Urinary bladder (tissue), 4 donors: ENCODE measurements at places on chromosomes 6 and 20. TPM values are rescaled to one million over a fixed set of nuclear protein-coding genes. Genes with fewer than 3 reads are reported as not detected.

Gene CTCFL
- not detected for polyA plus RNA-seq

Gene CCM2L
- 9.3 TPM for polyA plus RNA-seq

Gene TAF11
- polyA plus RNA-seq, result 36.4 TPM

Gene RHAG
- polyA plus RNA-seq, result 0.24 TPM

Gene TRIM15
- polyA plus RNA-seq, result not detected

Gene PERP
- polyA plus RNA-seq, result 28.8 TPM

Gene HUS1B
- polyA plus RNA-seq, result 0.34 TPM

Gene DNAH8
- polyA plus RNA-seq, result 0.01 TPM

Gene APOM
- polyA plus RNA-seq, result 3.6 TPM

Gene SPATS1
- not detected for polyA plus RNA-seq

Gene SLC35F1
- polyA plus RNA-seq, result 0.92 TPM

DNA sequence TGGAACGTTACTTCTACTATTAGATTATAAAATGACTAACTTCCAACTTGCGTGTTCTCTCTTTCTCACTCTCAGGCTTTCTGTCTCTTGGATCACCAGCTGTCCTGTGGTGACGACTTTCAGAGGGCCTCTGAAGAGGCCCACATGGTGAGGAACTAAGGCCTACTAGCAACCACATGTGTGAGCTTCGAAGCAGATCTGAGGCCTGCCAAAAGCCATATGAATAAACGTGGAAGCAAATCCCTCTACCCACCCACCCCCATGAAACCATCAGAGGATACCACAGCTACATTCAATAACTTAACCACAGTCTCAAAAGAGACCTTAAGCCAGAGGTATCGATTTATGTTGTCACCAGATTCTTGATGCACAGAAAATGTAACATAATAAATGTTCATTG is 13.5 kb upstream of the BMP5 start:
- no peak for DNase-seq

GRCh38 chr6:122747573-122747972 is 31.9 kb upstream of the FABP7 start:
- no peak for DNase-seq

DNA sequence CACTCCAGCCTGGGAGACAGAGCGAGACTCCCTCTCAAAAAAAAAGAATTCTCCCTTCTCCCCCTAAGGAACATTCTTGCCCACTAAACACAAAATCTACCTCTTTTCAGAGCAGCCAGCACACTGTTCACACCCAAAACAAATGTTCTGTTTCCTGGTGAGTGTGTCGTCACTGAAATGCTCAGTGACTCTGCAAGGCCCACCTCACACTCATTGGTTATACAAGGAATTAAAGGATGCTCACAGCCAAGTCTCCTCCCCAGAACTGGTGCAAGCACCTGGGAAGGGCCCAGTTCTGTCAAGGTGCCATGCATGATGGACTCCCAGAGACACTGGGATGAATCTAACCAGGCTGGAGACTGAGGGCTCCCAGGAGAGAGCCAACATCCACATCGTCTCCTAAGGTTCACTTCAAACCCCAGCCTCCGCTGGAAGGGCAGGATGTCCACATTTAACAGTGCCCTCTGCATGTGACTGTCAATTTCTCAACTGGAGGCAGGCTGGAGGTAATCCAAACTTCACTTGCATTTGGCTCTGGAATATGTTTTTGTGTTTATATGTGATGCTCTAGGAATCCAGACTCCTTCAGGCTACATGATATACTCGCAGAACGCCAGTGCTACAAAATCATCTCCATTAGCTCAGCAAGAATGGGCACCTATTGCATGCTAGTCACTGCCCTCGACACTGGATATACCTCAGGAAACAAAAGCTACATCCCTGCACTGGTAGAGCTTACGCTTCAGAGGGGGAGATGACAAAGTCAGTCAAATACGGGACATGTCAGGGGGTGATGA is 7.1 kb downstream of the RRBP1 start:
- DNase-seq, result no peak

- DNase-seq, result no peak
These were observed 26.1 kb upstream of the CDH22 start for GRCh38 chr20:46334303-46334904.

DNA sequence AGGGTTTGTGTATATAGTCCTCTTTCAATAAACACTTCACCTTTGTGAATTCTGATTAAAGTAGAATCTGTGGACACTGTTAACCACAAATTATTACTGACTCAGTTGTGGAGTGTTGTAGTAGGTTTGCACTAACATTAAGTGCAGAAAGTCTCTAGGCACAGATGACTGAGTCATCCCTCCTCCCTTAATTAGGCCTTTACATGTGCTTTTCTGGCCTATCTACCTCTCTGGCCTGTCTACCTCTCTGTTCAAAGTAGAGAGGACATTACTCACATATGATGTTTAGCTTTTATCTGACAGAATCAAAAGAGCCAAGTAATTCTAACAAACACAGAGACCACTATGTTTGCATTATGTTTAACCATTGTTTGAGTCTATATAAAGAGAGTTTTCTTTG is 783.0 kb downstream of the TENT5A start:
- no peak for DNase-seq

DNA sequence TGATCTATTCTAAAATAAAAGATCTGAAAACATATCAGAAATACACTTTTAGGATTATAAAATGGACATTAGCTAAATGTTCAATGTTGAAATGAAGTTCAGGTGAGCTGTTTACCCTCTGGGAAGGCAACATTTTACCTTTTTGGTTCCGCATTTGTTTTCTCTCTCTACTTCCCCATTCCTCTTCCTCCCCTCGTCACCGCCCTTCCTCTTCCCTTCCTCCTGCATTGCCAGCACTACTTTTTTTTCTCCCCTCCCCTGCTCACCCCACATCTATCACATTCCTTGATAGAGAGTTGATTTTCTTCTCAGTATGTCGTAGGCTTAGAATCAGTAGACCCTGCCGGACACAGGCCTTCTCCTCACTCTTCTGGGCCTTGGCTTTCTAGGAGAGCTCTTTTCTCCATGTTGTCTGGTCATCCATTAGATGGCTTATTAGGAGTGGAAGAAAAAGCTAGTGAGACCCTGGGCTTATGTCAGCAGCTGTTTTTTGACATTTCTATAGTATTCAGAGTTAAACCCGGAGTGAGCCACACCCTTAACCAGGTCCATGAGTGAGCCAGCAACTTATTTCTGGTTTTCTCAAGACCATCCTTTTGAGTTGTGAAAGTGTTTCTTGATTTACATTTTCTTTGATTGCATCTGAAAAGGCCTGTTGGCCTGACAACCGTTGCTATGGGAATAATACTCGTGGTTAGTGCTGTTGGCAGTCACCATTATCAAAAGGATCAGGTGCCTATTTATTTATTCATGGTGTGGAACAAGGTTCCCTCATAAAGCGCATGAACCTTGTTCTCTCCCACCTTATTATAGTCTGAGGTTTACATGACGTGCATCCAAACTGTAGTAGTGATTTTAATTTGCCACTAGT is 90.9 kb downstream of the DTD1 start:
- no peak for DNase-seq

- DNase-seq, result no peak
These were observed 364.5 kb upstream of the CITED2 start for GRCh38 chr6:139738801-139739455.

DNA sequence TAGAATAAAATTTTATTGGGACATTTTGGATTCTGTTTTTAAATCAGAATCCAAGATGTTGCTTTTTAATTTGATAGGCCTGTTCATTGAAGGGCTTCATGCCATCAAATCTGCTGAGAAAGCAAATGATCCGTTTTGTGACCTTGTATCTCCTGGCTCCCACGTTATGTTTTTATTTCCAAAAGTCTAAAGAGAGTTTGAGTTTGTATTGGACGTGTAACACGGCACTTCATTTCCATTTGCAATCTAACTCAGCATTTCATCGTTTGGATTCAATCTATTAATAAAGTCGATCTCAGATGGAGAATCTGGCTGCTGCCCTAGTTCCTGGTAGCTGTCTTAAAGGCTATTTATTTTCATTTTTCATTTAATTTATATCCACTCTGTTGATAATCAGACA is 17.0 kb downstream of the KIF25 start:
- DNase-seq, result no peak

DNA sequence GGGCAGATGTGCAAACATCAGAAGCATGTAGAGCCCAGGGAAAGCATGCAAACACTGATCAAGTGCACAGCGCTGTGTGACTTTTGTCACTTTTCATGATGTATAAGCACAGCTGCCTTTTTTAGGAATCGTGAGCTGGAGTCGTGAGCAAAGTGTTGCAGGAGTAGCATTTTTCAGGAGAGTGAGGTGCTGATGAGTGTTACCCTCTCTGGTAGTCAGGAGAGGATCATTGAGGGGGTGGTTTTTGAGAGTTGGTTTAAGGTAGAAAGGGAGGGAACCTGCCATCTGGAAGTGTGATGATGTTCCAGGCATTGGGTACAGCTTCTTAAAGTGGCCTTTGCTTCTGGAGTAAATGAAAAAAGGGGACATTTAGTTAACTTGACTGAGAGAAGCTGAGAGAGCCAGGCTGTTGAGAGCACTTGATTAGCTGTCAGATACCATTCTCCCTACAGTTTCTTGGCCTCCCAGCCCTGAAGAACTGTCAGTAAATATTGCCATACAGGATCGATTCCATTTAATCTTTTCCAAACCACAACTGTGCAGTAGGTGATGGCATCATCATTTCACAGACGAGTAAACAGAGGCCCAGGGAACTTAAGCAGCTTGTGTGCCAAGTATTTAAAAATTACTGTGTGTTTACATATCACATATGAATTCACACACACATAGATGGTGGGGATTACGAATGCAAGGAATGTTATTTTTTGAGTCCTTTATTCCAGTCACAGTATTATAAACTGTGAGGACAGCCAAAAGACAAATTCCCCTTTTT is 28.9 kb downstream of the TPD52L1 start:
- no peak for DNase-seq

GRCh38 chr6:168190646-168191443 is 111.8 kb upstream of the FRMD1 start:
- no peak for DNase-seq

DNA sequence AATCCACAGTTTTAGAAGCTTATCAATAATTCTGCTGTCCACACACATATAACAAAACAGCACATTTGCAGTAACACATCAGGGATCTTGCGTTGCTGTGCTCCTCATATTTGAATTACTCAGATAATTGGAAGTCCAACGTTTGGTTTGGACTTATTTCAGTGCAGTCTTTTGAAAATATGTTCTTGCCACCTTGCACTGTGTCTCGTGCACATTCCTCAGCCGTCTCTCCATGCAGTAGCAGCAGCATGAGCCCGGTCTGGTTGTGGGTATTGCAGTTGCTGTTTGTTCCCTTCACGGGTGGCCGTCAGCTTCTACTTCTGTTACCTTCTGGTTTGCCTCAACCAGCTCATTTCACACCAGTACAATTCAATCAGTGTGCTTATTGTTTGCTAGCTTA is 215.5 kb downstream of the SLC24A3 start:
- DNase-seq, result no peak

GRCh38 chr6:165774903-165775601 is 112.0 kb upstream of the PDE10A start:
- DNase-seq, result no peak

- no peak for DNase-seq
These were observed 6.1 kb upstream of the PRELID3B start for GRCh38 chr20:59048681-59049030.

DNA sequence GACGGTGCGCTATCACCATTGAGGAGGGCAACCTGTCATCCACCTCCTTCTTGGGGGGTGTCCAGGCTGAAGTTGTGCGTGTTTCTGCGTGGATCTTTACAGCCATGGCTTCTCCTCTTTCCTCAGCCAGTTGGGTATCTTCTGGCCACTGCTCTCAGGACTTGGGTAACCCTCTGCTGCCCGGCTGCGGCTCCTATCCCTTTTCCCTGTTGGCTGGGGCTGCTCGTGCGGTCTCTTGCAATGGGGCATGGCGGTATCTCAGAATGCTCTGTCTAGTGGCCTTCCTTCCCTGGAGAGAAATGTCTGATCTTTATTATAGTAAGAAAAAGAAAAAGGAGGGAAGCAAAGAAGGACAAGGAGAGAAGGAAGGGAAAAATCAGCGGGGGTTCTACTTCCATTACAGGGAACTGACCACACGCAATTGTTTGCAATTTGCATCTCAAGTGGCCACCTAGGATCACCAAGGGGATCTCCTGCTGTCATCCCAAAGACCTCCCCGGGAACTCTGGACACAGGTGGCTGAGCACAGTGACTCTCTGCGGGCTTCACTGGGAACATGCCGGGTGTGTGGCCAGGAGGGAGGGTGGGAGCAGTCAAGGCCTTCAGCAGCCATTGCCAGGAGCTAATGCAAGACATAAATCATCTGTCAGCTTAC is 60.8 kb downstream of the NPEPL1 start:
- no peak for DNase-seq

DNA sequence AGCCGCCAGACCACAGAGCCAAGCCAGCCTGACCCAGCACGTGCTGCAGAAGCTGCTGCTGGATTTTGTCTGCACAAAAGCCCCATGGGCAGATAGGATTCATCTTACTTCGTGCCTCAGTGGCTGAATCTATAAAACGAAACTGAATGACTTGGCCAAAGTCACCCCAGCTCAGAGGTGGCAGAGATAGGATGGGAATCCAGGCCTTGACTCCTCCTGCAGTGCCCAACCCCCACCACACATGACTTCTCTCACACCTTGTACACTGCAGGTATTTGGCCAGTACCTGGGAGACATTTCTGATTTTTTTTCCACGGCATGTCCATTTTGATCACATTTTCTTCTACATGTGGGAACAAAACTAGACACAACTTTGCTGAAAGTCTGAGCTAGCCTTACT is 182.1 kb downstream of the ANKRD60 start:
- no peak for DNase-seq

- DNase-seq, result no peak
These were observed 38.3 kb downstream of the SNX3 start for GRCh38 chr6:108222504-108222903.

GRCh38 chr6:100464162-100464851 is 414 bp downstream of the SIM1 start:
- DNase-seq, result no peak

DNA sequence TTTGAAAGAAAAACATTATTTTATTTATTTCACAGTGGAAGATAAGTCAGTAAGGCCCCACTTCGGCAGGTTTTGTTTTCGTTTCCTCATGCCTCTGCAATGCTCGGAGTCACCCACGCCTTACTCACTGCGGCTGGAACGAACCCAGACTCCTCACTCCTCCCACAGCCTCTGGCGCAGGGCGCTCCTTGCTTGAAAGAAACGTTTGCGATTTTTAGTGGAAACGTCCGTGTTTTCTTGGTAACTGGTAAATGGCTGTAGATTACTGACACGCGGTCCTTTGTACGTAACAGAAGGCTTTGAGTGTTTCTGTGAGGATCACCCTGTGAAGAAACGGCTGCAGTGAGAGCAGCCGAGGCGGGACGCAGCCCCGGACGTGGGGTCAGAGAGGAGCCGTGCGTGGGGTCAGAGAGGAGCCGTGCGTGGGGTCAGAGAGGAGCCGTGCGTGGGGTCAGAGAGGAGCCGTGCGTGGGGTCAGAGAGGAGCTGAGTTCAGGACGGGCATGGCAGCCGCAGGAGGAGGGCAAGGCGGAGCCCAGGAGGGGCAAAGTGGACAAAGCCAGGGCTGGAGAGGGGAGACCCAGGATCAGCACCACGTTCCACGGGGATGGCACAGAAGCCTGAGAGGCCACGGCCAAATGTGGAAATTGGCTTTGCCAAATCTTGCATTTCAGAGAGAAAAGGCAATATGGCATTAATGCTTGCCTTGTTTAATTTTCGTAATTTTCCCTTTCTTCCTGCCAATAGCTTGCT is 198.6 kb upstream of the THBS2 start:
- DNase-seq, result peak; percentile 42

- DNase-seq, result no peak
These were observed 807 bp upstream of the OTOR start for GRCh38 chr20:16747291-16747811.

GRCh38 chr6:150272976-150273315 is 95.9 kb upstream of the IYD start:
- no peak for DNase-seq
